Glomerular endothelial cell (primary cell): ENCODE measurements at places on chromosomes 11 and 22. TPM values are rescaled to one million over a fixed set of nuclear protein-coding genes. Genes with fewer than 3 reads are reported as not detected.

The FADS3 gene
- 239 and 393 TPM in 2 replicates for total RNA-seq

- DNase-seq = peak; percentile 98
Measured at GRCh38 chr11:114162719-114163123, 103.2 kb downstream of the ZBTB16 start.

The MUC5B gene
- total RNA-seq = not detected in 2 replicates

The OR4C5 gene
- total RNA-seq = not detected in 2 replicates

The GPHA2 gene
- total RNA-seq = not detected in 2 replicates

The POU2AF2 gene
- not detected in 2 replicates for total RNA-seq

The PANX3 gene
- not detected in 2 replicates for total RNA-seq

DNA sequence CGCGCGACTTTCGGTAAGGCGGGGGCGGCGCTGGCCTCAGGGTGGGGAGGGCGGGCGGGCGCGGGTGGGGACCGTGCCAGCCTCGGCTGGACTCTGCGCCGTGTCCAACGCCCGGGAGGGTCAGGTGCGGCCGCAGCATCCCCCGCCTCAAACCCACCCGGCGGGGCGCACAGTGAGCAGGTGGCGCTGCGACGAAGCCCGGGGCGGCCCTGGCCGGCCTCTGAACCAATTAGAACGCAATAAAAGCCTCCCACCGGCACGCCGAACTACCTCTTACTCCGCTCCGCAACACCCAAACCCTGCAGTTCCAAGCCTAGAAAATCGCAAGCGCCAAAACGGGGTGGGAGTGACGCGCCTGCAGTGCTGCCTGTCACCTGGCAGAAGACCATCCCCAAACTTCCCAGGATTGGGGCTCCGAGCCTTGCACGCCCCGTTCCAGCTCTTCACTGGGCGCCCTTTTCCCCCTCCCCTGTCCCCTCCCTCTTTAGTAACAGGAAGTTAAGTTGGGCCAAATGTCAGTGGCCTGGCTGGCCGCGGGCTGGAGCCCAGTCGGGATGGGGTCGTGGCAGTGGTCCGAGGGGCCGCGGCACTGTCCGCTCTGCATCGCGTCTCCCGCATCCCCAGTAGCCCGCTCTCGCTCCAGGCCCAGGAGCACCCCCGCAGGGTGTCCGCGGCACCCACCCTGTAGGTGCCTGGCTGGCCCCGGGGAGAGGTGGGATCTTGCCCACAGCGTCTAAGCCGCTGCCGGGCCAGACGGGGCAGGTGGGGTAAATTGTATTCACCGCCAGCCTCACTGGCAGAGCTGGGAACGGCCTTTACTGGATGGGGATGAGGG, 541 bp downstream of the MICAL2 start:
- no peak for DNase-seq

DNA sequence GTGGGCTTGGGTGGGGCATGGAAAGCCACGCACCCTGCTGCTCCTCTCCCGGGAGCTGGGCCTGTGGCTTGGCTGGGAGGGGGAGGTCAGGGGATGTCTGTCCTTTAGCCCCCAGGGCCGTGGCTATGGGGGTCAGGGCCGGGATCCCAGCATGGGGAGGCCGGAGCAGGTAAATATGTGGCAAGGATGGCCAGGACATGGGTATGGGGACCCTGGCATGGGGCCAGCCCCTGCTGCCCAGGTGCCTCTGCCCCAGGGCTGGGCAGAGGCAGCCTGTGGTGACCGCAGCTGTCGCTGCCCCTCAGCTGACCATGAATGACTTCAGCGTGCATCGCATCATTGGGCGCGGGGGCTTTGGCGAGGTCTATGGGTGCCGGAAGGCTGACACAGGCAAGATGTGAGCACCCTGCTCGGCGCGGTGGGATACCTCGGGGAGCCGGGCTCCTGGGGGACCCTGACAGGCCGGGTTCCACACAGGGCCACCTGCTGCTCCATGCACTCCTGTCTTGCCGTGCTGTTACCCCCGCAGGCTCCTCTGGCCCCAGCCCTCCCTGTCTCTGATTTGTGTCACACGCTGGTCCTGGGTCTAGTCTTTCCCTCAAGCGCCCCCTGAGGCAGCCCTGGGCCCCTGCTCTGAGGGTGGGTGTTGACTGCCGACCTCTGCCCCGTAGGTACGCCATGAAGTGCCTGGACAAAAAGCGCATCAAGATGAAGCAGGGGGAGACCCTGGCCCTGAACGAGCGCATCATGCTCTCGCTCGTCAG, 8.1 kb upstream of the ANKRD13D start:
- no peak for DNase-seq

DNA sequence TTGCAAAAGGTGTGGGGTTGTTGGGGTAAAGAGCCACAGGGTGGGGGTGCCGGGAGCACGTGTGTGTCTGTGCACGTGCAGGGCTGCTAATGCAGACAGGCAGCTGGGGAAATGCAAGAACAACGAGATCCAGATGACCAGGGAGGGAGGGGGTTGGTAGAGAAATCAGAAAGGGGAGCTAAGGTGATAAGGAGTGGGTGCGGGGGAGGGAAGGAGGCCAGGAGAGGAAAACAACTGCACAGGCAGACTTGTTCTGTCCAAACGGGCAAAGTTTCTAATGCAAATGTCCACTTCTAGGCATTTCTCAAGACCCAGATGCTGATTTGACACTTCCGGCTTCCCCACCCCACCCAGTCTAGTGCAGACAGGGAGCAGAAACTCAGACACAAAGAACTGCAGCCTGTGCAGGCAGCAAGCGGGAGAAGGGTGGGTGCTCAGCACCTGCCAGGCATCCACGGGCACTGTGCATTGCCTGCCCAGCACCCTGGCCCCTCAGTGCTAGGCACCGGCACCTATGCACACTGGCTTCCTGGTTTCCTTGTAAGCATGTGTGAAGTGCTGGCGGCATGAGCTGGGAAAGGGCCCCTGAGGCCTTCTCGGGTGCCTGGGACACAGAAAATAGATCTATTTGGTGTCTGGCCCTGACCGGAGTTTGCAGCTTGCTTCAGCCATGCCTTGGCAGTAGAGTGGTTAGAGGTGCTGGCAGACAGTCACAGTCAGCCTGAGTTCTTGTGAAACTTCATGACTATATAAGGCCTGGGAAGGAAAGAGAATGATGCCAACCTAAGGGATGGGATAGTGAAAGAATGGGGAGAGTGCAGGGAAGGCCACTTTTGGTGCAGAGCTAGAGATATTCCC, 220.1 kb upstream of the SORL1-AS1 start:
- no peak for DNase-seq

The OR10S1 gene
- total RNA-seq = not detected in 2 replicates

GRCh38 chr11:75735181-75735845, 17.7 kb downstream of the MOGAT2 start:
- DNase-seq = no peak

The CALCA gene
- total RNA-seq = not detected in 2 replicates

The SSTR3 gene
- 0.05 TPM in 1 of 2 replicates, not detected in the other for total RNA-seq

GRCh38 chr11:75476739-75477613, 44.0 kb upstream of the KLHL35 start:
- no peak for DNase-seq

The ENTHD1 gene
- total RNA-seq = not detected in 2 replicates

DNA sequence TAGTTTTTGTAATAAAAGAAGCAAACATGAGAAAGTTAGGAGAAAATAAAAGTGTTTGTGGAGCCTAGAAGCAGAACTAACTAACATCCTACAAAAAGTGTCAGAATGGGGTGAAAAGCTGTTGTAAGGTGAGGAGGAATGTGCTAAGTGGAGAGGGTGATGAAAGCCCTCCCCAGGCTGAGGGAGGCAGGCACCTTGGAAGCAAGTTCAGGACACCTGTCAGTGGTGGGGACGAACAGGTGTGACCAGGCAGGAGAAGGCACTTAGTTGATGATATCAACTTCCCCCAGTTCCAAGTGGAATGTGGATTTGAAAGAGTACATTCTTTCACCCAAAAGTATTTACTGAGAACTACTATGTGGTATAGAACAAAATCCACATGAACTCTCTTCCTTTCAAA, 18.7 kb upstream of the BMAL1 start:
- DNase-seq = no peak

DNA sequence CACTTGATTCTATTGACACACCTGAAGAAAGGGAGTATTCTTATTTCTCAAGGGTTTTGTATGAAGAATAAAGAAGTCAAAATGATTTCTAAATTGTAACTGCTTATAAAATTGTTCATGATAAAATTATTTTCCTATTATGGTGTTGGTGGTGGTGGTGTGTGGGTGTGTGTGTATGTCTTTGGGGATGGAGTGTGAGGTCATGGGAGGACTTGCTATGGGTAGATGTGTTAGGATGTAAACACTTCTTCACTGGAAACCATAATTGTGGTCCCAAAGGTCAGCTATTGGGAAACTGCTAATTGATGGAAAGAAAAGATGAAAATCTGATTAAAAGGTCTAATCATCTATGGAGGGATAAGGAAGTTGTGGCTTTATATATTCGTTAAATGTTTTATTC, 5.1 kb downstream of the TRIM22 start:
- no peak for DNase-seq

The GGTLC2 gene
- total RNA-seq = not detected in 2 replicates

The DBX1 gene
- not detected in 2 replicates for total RNA-seq

DNA sequence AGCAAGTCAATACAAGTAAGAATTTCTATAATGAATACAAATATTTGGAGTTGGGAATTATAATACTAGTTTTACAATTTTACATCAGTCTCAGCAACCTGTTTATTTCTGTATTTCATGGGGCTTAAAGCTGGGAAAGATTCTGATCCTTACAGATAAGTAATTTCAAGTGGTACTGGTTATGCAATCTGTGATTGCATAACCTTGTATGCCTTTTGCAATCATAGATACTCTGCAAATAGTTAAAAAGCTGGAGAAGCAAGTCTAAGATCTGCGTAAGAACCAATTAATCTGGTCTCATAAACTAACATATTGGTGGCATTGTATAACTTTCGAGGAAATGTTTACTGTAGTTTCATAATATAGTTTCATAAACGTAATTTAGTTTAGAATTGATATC, 198.3 kb upstream of the PGR start:
- no peak for DNase-seq

The HIC2 gene
- total RNA-seq = 4.3 and 6.2 TPM in 2 replicates

- DNase-seq = no peak
Measured at GRCh38 chr11:65113361-65113756, 1.7 kb downstream of the TM7SF2 start.

DNA sequence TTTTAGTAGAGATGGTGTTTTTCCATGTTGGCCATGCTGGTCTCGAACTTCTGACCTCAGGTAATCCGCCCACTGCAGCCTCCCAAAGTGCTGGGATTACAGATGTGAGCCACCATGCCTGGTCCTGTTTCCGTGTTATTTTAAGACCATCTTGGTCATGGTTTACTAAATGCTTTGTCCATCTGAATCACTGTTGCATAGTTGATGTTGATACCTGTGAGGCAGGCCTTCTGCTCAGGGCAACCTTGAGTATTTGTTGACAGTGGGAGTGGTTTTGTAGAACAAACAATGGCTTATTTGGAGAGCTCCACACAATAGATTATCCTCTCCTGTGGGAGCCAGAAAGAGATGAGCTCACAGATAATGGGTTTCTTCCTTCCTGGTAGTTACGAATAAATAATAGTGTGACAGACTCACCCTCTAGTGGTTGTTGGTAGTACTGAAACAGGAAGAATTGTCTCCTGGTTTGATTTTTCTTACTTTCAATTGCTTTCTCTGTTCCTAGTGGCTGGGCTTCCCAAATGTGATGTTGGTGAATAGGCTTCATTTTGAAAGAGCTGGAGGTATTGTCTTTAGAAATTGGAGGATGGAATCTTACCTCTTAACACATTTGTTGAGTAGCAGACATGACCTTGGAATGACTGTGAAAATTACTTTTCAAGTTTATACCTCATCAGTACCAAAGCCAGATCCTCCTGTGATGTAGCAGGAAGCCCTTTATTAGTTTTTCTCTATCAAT, 39.0 kb downstream of the CTNND1 start:
- DNase-seq = peak; percentile 54

GRCh38 chr22:19177164-19178064, 1.1 kb downstream of the SLC25A1 start:
- no peak for DNase-seq

DNA sequence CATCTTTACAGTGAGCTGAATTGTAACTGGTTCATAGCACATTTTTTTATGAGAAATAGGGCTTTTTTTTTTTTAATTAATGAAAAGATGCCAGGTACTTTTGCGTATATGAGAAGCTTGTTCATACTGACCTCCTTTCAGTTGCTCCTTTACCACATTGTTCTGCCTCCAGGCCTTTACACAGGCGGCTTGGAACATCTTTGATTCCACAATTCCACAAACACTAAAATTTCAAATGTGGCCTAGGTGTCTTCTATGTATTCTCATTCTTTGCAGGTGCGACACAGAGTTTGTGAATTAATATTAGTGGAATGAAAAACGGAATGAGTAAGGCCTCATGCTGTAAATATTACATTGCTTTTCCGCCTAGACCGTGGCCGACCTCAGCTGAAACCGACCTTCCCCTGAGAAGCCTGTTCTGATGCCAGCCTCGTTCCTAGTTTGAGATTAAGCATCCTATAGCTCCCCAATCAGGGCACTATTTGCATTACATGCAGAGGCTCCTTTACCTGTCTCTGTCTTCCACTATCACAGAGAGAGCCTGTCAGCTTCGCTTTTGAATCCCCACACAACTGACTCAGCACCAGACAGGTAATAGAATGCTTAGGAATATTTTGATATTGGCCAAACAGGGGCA, 125.8 kb downstream of the LDLRAD3 start:
- DNase-seq = no peak

DNA sequence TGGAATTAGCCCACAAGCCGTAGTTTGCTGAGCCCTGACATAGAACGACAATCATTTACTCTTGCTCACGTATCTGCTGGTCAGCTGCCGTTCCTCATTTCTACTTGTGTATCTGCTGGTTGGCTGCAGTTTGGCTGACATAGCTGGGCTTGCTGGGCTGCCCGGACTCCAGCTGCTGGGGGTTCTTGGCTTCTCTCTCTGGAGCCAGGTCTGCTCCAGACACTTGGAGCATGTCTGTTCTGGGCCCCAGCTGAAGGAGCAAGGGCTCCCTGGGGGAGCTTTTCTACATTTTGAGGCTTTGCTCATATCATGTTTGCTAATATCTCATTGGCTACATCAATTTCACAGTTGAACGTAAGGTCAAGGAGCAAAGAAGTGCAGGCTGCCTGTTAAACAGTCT, 47.3 kb downstream of the PRDM11 start:
- no peak for DNase-seq

The SYT8 gene
- total RNA-seq = not detected in 2 replicates

The PES1 gene
- total RNA-seq = 60.3 and 63.1 TPM in 2 replicates

The E2F8 gene
- 0.53 and 2.3 TPM in 2 replicates for total RNA-seq

The MIAT gene
- total RNA-seq = 0.10 and 0.29 TPM in 2 replicates

- no peak for DNase-seq
Measured at GRCh38 chr11:36376009-36376887, 80.2 kb downstream of the PRR5L start.
